ENCODE measurements at places on chromosomes 7 and 10.

- no peak for DNase-seq
Measured at GRCh38 chr10:110680273-110681020, 36.3 kb downstream of the RBM20 start.

GRCh38 chr7:31099451-31100444 is 47.6 kb downstream of the ADCYAP1R1 start:
- DNase-seq, result no peak

- DNase-seq, result no peak
Measured at GRCh38 chr7:30979027-30979426, 15.3 kb downstream of the GHRHR start.

- no peak for DNase-seq
Measured at GRCh38 chr7:159154243-159154642, 9.6 kb upstream of the VIPR2 start.

- DNase-seq, result peak; percentile 27
Measured at GRCh38 chr7:137592232-137592896, 248.8 kb upstream of the PTN start.

DNA sequence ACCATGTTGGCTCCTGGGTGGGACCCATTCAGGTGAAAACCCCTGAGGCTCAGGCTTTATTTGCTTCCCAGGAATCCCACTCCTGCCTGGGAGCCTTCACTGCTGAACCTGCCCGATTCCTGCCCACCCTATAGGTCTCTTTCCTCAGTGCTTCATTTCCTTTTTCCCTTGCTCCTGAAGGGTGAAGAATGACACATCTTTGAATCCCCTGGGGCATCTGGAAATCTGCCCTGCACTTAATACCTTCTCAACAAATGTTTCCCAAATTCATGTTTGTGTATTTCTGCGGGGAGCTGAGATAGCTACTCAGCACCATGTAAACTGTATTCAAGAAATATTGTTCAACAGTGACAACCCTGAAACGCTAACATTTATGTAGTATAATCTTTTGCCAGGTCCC is 10.3 kb upstream of the PCBD1 start:
- DNase-seq, result no peak

DNA sequence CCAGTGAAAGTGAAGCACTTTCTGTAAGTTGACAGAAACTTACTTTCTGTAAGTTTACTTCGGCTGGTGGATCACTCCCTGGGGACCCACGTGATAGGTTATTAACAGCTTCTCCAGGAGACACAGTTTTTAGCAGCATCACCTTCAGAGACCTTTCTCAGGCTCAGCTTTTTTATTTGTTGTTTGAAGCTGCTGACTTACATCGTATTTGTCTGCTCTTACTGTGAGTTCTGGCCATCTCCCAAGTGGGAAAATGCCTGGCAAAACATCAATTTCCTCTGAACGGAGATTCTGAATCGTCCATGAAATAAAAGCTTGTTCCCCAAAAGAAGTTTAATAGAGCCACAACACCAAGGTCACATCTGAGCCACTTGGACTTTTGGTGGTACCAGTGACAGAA is 178.7 kb upstream of the PODXL start:
- no peak for DNase-seq

- no peak for DNase-seq
Measured at GRCh38 chr10:34114914-34115313, 700.2 kb downstream of the PARD3 start.

GRCh38 chr10:132820056-132820455 is 34.1 kb upstream of the NKX6-2 start:
- DNase-seq, result no peak

- no peak for DNase-seq
Measured at GRCh38 chr7:104486931-104487330, 158.5 kb downstream of the LHFPL3 start.

DNA sequence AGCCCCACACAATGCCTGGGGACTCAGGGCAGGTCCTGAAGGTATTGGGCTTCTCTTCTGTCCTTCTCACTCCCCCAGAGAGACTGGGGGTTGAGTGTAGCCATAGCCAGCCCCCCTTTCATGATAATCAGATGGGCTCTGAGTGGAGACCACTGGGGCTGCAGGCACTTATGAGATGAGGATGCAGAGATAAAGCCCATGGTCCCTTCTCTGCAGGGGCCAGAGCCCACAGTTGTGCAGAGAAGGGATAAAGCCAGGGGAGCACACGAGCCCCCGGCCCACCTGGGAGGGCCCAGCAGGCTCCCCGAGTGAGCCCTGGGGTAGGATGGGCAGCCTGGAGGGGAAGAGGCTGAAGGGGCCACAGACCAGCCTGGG is 96.2 kb downstream of the BMS1 start:
- no peak for DNase-seq

- DNase-seq, result no peak
Measured at GRCh38 chr7:113404245-113404644, 285.9 kb upstream of the SMIM30 start.

- no peak for DNase-seq
Measured at GRCh38 chr7:74362266-74362665, 73.1 kb downstream of the CLIP2 start.

- no peak for DNase-seq
Measured at GRCh38 chr10:7890781-7891180, 72.5 kb downstream of the TAF3 start.

- DNase-seq, result no peak
Measured at GRCh38 chr7:137717811-137718271, 128.9 kb downstream of the DGKI start.

GRCh38 chr7:155653803-155654202 is 9.3 kb downstream of the RBM33 start:
- no peak for DNase-seq

DNA sequence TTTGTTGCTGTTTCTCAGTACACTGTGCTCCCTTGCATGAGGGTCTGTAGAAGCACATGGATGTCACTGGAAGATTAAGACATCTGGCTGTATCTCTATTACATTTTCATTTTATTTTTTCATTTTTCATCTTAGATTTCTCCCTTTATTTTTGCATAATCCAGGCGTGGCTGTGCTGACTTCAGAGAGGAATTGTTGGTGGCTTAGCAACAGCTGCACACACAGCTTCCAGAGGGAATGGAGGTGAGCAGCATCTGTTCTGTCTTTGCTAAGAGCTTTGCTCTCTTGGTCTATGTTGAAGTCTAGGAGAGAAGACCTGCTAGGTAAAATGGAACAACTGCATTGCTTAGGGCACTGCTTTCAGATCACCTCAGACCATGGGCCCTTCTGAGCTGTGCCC is 254.4 kb upstream of the SP4 start:
- DNase-seq, result no peak

GRCh38 chr10:131911451-131911850 is 10.6 kb downstream of the PPP2R2D start:
- no peak for DNase-seq

DNA sequence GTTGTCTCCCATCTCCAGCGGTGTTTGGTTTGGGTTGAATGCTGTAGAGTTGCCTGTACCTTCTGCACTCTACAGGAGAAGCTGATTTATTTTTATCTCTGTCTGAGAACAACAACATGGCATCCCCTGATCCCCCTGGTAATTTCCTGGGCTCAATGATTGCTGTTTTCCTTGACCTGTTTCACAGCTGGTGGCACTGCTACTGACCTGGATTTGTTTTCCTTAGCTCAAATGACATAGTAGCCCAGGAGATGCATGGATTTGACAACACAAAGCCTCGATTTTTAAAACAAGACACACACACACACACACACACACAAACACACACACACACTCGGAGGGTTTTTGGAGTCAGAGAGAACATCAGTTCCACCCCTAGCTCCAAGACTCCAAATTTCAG is 301.6 kb downstream of the NRG3 start:
- no peak for DNase-seq

DNA sequence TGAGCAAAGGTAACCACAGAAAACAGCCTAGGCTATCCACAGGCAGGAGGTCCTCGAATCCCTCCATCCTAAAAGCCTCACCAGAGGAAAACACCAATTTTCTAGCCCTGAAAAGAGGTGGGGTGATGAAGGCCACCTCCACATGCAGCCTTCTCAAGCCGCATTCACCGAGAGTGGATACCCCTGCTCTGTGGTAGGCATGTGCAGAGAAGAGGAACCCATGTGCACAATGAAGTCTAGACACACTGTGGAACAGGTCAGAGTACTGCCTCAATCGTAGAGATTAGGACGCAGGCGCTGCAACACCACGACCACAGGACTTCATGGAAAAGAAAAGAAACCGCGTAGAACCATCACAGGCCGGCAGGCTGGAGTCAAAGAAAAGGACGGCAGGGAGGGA is 38.8 kb downstream of the GRB10 start:
- DNase-seq, result no peak

DNA sequence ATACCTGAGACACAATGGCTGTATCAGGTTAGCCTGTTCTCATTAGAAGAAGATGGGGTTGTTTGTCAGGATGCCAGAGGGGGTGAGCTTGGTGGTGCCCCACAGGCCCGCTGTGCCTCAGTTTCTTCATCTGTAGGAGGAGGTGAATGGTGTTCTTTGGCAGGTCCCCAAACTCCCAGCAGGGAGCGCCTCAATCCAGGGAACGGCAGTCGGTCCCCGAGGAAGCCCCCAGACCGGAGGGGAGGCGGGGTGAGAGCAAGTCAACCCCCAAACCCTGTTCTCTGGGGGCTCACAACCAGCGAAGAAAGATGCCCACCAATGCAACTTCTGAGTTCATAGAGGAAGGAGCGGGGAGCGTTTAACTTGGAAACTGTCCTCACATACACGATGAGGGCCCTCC is 16.0 kb downstream of the C10orf105 start:
- DNase-seq, result no peak

GRCh38 chr10:84397735-84398144 is 69.4 kb downstream of the CCSER2 start:
- no peak for DNase-seq

GRCh38 chr7:135078051-135078450 is 69.8 kb upstream of the TMEM140 start:
- DNase-seq, result no peak

DNA sequence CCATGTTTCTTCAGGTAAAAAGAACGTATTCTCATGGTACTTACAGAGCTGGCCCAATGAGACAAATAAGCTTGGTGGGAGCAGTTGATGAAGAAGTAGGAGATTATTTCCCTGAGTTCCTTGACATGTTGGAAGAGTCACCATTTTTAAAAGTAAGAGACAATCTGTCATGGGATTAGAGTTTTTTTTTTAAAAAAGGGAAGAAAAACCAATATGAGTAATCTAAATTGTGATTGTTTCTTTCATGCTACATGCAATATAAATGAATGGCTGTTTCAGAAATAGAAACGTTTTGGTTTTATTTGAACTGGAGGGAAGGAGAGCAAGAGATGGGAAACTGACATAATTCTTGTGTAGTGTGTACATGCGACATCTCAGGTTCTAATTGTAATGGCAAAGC is 32.8 kb downstream of the TMEM60 start:
- no peak for DNase-seq

DNA sequence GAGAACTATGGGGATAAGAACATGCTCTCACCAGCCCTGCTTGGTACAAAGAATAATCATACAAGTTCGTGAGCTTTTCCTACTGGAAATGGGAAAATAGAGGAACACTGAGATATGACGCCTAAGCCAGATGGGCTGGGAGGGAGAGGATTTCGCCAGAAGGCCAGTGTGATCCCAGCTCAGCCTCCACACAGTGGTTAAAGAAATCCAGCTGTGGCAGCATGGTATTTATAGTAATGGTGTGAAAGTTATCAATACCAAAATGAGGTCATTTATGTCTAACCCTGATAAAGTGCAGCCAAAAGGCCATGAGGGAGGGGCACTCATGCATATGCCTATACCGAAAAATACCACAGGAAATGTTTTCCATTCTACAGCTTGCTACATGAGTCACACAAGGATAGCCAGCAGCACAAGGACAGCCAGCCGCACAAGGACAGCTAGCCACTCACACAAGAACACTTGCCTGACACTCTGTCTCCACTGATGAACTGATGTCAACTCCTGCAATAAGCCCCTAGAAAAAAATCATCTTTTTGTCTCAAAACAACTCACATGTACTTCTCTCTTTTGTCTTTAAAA is 49.4 kb downstream of the FRMPD2 start:
- no peak for DNase-seq

GRCh38 chr10:98513704-98514103 is 67.0 kb upstream of the HPS1 start:
- no peak for DNase-seq

GRCh38 chr7:68269405-68269804 is 1272.8 kb downstream of the TYW1 start:
- peak; percentile 26 for DNase-seq

DNA sequence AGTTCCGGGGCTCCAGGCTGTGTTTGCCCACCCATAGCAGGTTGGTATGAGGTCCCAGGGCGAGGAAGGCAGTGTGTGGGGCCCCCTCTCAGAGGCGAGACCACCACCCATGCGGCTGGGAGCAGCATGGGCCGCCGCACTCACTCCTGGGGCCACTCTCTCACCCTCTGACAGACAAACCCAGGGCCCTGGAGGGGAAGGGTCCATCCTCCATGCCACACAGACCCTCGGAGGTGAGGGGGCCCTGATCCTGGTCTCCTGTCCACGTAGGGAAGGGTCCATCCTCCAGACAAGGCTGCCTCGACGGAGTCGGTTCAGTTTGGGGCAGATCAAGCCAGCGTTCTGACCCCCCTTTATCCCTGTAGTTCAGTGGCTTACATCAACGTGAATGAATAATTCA is 230.8 kb downstream of the ELFN1 start:
- DNase-seq, result no peak

DNA sequence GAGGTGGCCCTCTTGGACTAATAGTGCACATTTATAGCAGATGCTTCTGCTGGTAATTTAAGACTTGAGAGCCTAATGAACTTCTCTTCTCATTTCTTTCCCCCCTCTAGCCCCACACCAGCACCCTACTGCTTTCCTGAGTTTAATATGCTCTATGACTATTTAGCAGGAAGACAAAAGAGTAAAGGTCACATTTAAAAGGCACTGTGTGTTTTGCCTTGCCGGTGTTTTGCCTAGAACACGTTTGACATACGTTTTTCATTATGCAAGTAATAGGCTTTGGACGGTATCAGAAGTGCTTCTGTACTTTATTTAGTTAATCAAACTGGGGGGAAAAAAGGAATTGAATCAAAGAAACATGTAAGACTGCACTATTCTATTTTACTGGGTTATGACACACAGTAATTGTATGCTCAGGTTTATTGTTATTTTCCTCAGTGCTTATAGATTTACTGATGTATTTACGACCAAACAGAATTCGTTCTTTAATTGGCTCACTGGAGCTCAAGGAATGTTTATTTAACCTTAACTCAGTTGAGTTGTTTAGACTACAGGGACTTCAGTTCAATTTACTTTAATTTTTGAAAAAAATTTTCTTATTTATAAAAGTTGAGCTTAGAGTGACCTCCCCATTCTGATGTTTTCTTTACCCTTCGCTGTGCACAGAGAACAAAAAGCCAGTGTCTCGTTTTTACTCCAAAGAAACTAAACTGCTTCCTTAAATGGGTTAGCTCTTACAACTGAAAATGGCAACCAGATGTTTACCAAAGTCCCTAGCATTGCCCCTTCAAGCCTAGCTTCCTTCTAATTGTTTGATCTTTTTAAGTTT is 35.4 kb downstream of the CPED1 start:
- no peak for DNase-seq

Measured in GM04503 (cell line).